Left ventricle myocardium inferior (tissue), 1 donor: ENCODE measurements at places on chromosomes 2 and 18. TPM values are rescaled to one million over a fixed set of nuclear protein-coding genes. Genes with fewer than 3 reads are reported as not detected.

DNA sequence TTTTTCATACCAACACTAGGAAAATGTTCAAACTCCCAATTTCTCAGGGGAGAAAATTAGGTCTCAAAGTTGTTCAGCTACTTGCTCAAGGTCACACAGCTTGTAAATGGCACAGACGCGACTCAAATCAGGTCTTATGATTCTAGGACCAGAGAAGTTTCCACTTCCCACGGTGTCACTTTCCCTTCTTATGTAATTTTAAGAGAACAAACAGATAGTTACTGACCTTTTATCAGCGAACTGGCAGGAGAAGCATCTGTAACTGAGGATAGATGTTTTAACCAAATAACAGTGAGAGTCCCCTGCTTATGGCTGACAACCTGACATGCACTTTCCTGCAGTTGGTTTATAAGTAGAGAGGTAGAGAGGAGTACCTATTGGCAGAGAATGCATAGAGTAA lies 2.1 kb upstream of the KCNJ3 start:
- peaks cover 47% of the 10 kb centered on the region for H3K27me3 ChIP-seq
- DNase-seq = no peak
- H3K36me3 ChIP-seq = no peaks in the 10 kb centered on the region
- H3K4me1 ChIP-seq = peaks cover 23% of the 10 kb centered on the region
- H3K4me3 ChIP-seq = no peak overlapping the region
- H3K27ac ChIP-seq = no peak overlapping the region

- H3K36me3 ChIP-seq = no peaks in the 10 kb centered on the region
- H3K4me3 ChIP-seq = no peak overlapping the region
- peaks cover 81% of the 10 kb centered on the region for H3K27me3 ChIP-seq
Observed at GRCh38 chr2:198314559-198315153, 510.3 kb downstream of the PLCL1 start.

DNA sequence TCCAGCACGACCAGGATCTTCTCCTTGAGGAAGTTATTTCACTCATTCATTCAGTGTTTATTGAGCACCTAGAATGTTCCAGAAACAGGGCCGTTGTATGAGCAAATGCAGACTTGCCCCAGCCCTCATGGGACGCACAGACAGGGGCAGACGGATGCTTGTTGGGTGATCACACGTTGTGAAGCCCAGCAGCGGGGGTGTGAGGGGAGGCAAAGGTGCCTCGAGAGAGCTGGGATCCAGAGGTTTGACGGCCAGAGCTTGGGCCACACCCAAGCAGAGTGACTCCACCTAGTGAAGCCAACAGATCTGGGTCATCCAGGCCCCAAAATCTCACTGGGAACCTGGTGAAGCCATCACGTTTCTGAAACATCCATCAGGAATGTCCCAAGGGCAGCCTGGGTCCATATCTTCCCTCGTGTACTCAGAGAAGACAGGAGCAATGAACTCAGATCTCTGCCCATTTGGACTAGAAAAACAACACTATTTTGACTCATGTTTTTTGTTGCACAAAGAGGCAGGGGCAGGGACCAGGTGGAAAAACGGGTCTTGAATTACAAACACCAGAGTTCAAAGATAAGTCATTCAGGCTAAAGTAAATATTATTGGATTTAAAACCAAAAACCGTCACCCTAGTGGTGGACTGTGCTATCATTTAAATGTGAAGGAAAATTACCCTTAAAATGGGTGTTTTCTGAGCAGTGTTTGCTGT lies 54.9 kb upstream of the RBM44 start:
- no peak overlapping the region for H3K4me3 ChIP-seq
- H3K36me3 ChIP-seq = peaks cover 19% of the 10 kb centered on the region
- peaks cover 68% of the 10 kb centered on the region for H3K4me1 ChIP-seq
- peak overlapping the region; percentile 13 for H3K27ac ChIP-seq

DNA sequence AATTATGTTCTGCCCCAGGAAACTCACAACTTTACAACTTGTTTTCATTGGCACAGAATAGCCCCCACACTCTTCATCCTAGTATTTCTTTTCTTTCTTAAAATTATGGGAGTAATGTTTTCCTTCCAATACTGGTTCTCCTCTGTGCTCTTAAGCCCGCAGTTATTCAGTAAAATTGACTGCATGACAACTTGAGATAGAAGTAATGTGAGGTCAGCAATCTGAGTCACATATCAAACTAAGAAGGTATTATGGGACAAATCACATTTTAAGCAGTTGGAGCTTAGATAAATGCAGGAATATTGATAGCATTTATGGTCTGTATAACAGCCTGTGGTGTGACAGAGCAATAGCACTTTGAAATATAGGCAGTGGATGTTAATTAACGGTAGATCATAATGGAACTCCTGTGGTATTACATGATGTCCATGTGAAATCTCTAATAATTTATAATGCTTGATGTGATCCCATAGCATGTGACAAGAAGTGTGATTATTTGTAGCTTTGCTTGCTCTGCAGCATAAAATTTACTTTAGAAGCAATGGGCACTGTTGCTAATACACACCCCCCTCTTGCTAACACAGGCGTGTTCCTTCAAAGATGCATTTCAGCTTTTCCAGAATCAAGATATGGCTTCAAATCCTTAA lies 351.4 kb upstream of the CDH20 start:
- no peak for DNase-seq
- H3K27ac ChIP-seq = no peak overlapping the region
- no peaks in the 10 kb centered on the region for H3K36me3 ChIP-seq
- no peaks in the 10 kb centered on the region for H3K27me3 ChIP-seq

DNA sequence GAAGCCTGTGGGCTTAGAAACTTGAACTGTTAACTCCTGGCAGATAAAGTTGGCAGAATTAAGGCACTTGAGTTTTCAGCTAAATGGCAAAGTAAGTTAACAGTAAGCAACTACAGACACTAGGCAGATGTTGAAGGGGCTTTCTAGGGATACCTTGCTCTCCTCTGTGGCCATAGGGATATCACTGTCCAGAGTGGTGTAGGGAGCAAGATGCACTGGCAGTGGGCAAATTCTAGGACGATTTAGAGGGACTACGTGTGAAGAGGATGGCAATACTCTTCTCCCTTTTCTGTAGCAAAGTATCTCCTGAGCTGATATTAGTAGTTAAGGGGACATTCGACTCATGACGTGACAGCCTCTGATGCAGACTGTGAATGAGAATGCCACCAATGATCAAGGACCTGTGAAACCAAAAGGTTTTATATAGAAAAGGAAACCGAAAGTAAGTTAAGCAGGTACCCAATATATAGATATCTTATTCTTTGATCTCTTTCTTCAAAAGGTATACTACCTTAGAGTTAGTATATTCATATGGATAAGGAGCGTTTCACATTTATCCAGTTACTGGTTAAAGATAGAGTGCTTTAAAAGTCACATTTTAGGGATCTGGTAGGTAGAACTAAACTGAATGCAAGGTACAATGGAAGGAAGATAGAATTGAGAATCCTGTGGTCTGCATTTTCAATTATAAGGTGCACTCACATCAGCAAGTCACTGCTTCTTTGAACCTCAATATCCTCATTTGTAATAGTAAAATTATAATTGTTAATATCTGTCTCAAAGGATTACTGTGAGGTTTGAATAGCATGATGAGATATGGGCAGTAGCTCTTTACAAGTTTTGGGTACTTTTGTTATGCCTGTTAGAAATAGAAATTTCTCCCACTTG lies 106.4 kb downstream of the KCNH7 start:
- no peak for DNase-seq
- H3K27ac ChIP-seq = no peak overlapping the region
- no peak overlapping the region for H3K4me3 ChIP-seq
- H3K4me1 ChIP-seq = no peaks in the 10 kb centered on the region
- H3K36me3 ChIP-seq = no peaks in the 10 kb centered on the region
- H3K27me3 ChIP-seq = no peaks in the 10 kb centered on the region

DNA sequence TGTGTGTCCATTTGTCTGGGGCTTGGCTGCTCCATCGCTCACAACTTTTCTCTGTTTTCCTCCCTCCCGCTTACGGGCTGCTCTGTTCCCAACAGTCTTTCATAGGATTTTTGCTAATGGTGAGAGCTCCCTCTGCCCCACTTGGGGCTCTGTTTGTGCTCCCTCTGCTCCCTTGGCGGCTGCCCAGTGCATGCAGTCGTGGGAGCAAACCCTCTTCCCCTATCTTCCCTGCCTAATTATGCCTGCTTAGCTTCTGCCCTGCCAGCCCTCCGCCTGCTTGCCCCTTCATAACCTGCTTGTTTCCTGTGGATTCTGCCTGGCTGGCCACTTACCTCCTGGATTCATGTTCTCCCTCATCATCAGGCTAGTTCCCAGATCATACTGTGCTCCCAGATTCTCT lies 6.6 kb upstream of the KRTCAP3 start:
- no peaks in the 10 kb centered on the region for H3K27me3 ChIP-seq
- peaks cover 29% of the 10 kb centered on the region for H3K4me1 ChIP-seq
- H3K27ac ChIP-seq = no peak overlapping the region
- peaks cover 78% of the 10 kb centered on the region for H3K36me3 ChIP-seq
- H3K4me3 ChIP-seq = no peak overlapping the region

GRCh38 chr2:47038656-47039488 lies 116.2 kb downstream of the STPG4 start:
- H3K27ac ChIP-seq = peak overlapping the region; percentile 91
- H3K27me3 ChIP-seq = no peaks in the 10 kb centered on the region
- no peak for DNase-seq
- H3K4me1 ChIP-seq = peaks cover 97% of the 10 kb centered on the region
- no peaks in the 10 kb centered on the region for H3K36me3 ChIP-seq

GRCh38 chr2:230443541-230443940 lies 27.5 kb downstream of the SP100 start:
- DNase-seq = no peak
- no peaks in the 10 kb centered on the region for H3K27me3 ChIP-seq
- H3K36me3 ChIP-seq = peaks cover 56% of the 10 kb centered on the region
- H3K27ac ChIP-seq = no peak overlapping the region

GRCh38 chr2:177689623-177690022 lies 297.1 kb downstream of the AGPS start:
- H3K4me1 ChIP-seq = no peaks in the 10 kb centered on the region
- H3K4me3 ChIP-seq = no peak overlapping the region
- DNase-seq = no peak
- H3K27ac ChIP-seq = no peak overlapping the region

GRCh38 chr2:218224186-218224585 lies 7.2 kb downstream of the ARPC2 start:
- no peak for DNase-seq
- no peak overlapping the region for H3K27ac ChIP-seq
- H3K27me3 ChIP-seq = no peaks in the 10 kb centered on the region

The SFTPB gene
- not detected for total RNA-seq

The ARID5A gene
- total RNA-seq = 17.3 TPM

The UGT1A10 gene
- total RNA-seq = not detected

The LRATD1 gene
- 3.1 TPM for total RNA-seq
